ENCODE measurements at places on chromosomes 6 and 20.
A peak's percentile ranks its signal among the peaks of the same experiment; 100 is the strongest.

DNA sequence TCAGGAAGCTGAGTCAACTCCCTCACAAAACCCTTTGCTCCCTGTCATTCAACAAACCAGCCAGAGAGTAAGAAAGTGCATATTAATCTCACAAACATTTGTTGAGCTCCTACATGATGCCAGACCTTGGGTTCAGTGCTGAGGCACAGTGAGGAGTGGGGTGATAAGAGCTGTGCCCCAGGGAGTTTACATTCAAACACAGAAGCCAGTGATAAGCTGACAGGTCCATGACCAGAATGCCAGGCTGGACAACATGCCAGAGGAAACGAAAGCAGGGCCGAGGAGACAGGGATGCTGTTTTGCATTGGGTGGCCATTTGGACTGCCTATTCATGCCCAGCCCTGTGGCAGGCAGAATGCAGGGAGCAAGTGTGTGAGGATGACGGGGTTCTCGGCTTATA lies 76.7 kb downstream of the LRFN2 start:
- no peak for DNase-seq

DNA sequence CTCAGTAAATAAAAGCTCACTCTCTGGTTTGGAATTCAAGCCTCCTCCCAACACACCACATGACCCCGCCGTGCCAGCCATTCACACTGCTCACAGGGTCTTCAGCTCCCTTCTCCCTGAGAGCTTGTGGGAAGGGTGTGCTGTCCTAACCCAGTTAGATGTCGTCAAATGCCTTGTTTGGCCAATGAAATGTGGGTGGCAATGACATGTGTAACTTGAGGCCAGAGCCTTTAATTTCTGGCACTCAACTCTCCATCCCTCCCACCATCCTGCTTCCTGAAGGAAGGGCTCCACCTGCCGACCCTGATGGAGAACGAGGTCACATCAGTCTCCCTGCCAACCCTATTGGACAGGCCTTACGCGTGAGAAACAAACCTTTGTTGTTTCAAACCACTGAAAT lies 224.5 kb upstream of the AGPAT4 start:
- peak; percentile 55 for DNase-seq

DNA sequence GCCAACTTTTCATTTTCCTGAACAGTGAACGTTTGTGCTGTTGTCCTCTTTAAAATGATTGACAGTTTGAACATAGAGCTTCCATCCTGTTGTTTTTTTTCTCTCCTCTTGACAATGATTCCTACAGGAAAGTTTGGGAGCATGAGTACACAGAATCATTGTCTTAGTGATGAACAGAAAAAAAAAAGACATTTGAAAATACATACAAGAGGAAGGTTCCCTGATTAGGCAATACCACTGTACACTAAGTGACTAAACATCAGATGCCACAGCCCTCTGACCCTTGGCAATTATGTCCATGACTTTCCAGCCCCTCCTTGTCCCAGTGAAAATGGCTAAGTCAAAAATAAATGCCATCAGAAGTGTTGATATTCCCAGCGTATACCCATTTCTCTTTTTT lies 71.5 kb downstream of the RTN4IP1 start:
- peak; percentile 49 for DNase-seq

DNA sequence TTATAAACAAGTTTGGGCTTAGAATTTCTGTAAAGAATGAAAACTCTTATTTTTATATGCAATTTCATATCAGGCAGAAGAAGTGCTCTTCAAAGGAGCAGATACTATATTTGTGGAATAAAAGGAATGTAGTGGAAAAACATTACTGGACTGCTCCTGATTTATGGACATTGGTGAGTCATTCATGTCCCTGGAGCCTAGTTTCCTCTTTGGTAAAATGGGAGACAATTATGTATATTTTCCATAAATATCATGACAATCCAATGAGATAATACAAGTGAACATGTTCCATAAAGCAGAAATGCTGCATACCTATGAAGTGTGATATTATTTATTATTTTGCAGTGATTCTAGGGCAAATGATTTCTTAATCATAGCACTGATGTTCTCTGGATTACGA lies 445.8 kb upstream of the CITED2 start:
- peak; percentile 80 for DNase-seq

GRCh38 chr6:32244270-32244669 lies 20.4 kb upstream of the NOTCH4 start:
- peak; percentile 54 for DNase-seq

DNA sequence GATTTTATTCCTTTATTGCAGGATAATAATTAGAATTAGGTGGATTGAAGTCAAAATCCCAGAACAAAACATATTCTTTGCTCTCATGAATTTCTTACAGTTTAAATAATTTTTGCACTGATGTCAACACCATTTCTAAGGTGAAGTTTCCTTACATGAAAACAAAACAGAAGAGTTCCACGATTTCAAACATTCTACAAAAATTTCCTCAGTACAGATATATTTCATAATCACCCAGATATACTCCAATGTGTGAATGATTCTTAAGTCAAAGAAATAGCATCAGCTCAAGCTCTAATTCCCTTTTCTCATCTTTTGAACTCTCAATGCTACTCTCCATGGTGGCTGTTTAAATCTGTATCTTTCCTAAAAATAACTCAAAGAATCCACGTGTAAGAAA lies 39.5 kb upstream of the THBS2 start:
- DNase-seq, result no peak

- no peak for DNase-seq
These were observed 55.4 kb downstream of the ANKRD60 start for GRCh38 chr20:58173091-58173490.

DNA sequence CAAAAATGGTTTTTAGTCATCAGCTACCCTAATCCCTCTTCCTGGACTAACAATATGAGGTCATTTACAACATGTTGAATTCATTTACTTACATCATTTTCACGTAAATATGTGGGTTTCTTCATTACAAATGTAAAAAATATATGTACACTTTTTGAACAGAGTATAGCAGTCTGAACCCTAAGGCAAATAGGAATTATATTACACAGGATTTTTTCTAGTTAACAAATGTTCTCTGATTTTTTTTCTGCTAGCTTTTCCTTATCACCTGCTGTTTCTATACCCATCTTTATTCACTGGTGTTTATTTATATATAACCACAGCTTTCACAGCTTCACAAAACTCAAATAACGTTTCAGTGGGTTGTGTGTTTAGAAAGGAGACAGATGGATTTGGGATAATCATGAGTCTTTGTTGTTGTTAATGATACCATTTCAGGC lies 21.0 kb upstream of the CD2AP start:
- DNase-seq, result no peak

GRCh38 chr6:37860226-37860839 lies 40.8 kb downstream of the ZFAND3 start:
- peak; percentile 47 for DNase-seq

- no peak for DNase-seq
These were observed 51.8 kb upstream of the GPR31 start for GRCh38 chr6:167209577-167209975.

GRCh38 chr6:164906766-164907165 lies 402.6 kb downstream of the C6orf118 start:
- no peak for DNase-seq

DNA sequence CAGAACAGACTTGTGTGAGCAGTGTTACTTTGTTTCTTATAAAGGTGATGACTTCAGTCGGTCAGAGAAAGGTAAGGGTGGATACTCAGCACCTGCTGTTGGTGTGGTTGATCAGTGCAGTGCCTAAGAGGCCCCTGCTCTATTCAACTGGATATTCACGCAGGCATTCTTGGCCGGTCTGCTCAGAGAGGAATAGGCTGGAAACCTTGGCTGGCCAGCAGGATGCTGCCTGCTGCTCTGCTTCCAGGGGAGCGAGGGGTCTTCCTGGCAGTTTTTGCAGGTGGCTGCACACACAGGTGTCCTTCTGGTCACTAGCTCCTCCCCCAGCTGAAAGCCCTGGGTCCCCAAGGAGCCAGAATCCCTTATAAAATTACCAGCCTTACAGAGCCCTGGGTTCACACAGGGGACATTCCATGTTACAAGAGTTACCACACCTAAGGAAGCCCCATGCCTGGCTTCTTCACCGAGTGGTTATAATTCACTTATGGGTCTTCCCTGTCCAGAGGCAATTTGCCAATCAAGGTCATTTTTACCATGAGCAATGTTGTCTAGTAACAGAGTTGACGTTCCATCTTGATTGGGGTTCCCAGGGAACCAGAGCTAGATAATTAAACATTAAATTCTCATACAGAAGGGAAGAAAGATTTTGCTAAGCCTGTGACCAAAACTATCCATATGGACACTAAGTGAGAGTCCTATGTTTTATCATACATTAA lies 16.4 kb downstream of the SYNJ2 start:
- DNase-seq, result no peak

- DNase-seq, result no peak
These were observed 6.0 kb downstream of the APMAP start for GRCh38 chr20:24986436-24987015.

- DNase-seq, result no peak
These were observed 98.2 kb downstream of the PSMG4 start for GRCh38 chr6:3356824-3357420.

DNA sequence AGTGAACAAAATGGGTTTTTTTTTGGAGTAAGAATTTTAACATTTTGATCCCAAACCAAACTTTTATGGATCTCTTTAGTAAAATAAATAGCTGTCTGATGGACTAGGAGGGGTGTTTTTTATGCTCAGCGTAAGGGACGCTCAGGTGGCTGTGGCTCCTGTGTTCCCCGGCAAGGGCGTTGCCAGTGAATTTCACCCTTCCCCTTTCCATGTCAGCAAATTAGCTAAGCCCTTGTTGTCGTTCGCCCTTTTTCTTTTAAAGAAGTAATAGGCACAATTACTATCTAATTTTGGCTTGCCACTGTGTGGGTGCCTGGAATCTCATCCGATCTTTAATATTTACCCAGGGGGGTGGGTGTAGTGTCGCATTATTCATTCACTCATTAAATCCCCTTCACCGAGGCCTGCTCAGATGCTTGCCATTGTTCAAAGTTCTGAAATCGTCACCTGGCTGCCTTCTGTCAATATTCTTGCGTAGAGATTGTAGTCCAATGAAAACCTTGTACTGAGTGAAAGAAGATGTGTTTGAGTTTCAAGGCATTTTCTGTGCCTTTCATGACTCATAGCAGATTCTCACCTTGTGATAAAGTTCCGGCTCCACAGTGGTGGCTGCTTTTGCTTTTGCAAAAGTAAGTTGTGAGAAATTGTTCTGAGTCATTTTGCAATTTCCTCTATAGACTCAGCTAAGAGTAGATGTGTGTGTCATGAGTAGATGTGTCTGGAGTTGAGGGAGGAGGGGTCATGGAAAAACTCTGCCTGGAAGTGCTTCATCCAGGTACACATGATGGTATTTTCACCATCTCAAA lies 40.0 kb upstream of the CLDN20 start:
- DNase-seq, result peak; percentile 74

DNA sequence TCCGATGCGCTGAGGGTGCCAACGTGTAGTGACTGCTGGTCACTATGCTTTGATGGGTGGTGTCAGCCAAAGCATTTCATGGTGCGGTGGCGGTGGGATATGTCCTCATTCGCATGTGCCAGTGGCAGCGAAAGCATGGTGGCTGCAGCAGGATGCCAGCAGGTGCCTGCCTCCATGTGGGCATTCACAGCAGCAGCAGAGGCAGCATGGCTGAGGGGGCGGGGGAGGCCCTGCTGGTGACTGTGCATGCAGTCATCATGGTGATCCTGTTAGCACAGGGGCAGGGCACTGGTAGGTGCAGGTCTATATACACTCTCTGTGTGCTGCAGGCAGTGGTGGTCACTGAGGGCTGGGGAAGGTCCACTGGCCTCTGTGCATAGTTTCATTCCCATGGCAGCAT lies 22.0 kb downstream of the FIG4 start:
- no peak for DNase-seq

GRCh38 chr6:33636655-33637054 lies 15.5 kb downstream of the ITPR3 start:
- DNase-seq, result no peak

GRCh38 chr20:34575756-34576155 lies 17.2 kb downstream of the MAP1LC3A start:
- DNase-seq, result no peak

DNA sequence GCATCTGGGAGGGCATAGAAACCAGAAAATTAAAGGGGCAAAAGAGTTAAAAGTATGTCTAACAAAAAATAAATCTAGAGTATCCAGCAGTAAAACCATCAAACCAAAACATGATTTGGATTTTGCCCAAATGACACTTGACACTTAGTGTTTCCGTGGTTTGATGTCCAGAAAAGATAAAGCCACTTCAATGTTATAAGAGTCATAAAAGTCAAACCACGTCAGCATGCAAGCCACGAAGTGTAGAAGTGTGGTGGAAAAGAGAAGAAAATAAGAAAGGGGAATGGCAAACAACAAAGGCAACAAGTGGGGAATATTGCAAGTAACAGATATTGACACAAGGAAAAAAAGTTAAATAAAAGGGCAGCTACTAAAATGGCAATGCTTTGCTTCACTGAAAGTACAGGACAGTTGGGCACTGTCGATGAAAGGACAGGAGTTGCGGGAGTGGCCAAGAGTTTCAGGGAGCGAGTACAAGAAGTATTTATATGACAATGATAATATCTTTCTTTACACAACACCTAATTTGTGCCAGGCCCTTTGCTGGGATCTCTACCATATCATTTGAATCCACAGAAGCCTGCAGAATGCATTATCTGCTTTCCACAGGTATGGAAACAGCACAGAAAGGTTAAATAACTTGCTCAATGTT lies 6.3 kb upstream of the HDDC2 start:
- DNase-seq, result no peak

DNA sequence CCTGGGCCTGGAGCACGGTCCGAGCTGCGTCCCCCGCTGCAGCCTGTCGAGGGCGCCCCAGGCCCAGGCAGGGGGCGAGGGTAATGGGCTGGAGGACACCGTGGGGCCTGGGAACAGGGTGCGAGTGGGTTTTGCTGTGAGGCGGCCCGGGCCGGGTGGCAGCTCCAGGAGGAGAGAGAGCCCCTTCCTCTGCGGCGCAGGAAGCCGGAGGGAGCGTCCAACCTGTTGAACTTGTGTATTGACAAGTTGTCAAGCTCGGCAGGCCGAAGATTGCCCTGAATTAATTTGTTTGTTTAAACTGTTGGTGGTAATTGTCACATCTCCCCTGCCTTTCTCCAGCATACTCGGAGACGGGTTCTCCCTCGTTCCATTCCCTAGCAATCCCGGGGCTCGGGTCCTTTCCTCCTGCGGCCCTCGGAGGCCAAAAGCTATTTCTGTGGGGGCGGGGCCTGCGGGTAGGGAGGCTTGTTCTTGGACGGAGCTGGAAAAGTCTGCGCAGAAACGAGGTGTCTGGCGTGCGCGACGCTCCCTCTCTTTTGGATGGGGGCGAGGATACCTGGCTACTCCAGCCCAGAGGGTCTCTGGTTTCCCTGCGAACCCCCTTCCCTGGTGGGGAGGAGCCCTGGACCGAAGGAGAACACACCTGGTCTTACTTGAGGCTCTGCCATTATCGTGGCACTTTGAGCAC lies 9.9 kb downstream of the NR2E1 start:
- no peak for DNase-seq

- DNase-seq, result peak; percentile 10
These were observed 186.1 kb downstream of the ADAT2 start for GRCh38 chr6:143264379-143264778.

GRCh38 chr6:148342350-148343046 lies at the start of gene SASH1:
SASH1 (plus strand) TSS chr6:148342838; CDS start chr6:148343068, 230 bp downstream.
- peak; percentile 74 for DNase-seq

Data from LHCN-M2 (cell line).